ENCODE measurements at places on chromosomes 7 and 10. TPM values are rescaled to one million over a fixed set of nuclear protein-coding genes. Genes with fewer than 3 reads are reported as not detected.

SFTPA1 gene
- not detected for total RNA-seq

HABP2 gene
- total RNA-seq = not detected

INSYN2A gene
- not detected for total RNA-seq

GRCh38 chr7:158976468-158976848 is 120.1 kb downstream of the DYNC2I1 start:
- no peak for DNase-seq

DNA sequence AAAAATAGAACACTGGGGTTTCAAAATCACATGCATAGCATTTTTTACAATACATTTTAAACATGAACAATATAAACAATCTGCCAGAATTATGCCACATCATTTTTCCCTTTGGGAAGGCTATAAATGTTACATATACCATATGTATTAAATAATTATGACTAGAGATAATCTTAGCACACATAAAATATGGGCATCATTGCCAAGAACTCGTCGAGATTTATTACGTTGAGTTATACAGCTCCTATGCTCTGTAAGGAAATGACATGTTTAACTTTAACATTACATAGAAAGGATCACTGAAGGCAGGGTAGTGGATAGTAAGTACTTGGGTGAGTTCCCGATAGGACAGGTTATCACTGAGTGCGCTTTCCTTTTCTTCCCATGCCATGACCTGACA is 267.8 kb downstream of the PARD3 start:
- DNase-seq = no peak

- no peak for DNase-seq
Observed at GRCh38 chr7:128931190-128931798, 6.4 kb upstream of the IRF5 start.

All from CD8-positive, alpha-beta memory T cell (primary cell).